ENCODE measurements at places on chromosomes 1 and 21. TPM values are rescaled to one million over a fixed set of nuclear protein-coding genes. Genes with fewer than 3 reads are reported as not detected.

The REN gene
- total RNA-seq, result 0.77 TPM

The PCNX2 gene
- 40.9 TPM for total RNA-seq

The OR2T35 gene
- total RNA-seq, result not detected

The KRTAP19-1 gene
- not detected for total RNA-seq

The IQGAP3 gene
- 83.3 TPM for total RNA-seq

The LAD1 gene
- not detected for total RNA-seq

The ADAMTSL4 gene
- 2.1 TPM for total RNA-seq
